CD4-positive, alpha-beta T cell (primary cell): ENCODE measurements at places on chromosomes 13 and 19.

DNA sequence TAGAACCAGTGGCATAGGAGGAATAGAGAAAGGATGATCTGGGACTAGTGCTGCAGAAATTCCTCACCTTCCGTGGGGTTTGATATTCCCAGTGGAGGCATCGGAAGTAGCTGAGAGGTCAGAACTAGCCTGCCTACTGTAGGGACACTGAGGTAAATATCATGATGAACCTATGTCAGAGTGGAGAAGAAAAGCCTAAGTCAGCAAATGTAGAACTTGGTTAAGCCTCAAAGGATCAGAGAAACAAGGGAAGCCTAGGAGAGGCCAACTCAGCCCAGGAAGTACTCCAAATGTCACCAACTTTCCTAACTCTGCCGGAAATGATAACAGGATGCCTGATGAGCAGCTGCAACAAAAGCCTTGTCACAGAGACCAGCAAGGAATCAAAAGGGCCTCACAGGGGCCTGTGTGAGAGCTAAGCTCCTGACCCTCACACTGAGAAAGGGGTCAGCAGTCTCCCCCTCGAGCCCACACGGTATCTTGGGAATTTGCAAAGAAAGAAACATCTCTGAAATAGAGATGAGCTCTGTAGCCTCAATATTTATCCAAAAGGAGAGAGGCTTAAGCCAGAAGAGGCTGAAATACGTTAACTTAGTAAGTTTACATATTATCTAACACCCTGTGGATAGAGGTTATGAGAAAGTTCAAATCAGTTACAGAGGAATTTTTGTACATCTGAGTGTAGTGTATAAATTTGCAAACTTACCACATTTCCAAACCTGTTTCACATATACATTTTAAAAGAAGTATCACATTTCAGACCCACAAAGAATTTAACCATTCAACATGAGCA lies 1064.3 kb downstream of the DIAPH3 start:
- DNase-seq = no peak

DNA sequence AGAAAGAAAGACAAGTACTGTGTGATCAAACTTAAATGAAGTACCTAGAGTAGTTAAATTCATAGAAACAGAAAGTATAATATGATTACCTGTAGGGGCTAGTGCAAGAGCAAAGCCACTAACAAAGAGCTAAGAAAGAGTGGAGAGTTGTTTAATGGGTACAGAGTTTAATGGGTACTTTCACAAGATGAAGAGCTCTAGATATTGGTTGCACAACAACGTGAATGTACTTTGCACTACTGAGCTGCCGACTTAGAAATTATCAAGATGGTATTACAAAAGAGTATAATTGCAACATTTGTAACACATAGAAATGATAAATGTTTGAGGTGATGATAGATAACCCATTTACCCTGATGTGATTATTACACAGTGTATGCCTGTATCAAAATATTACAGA lies 140.3 kb upstream of the GPC6 start:
- DNase-seq = no peak

GRCh38 chr19:16043156-16043757 lies 33.0 kb upstream of the TPM4 start:
- DNase-seq = no peak

- no peak for DNase-seq
Measured at GRCh38 chr13:45191874-45192273, 9.0 kb downstream of the KCTD4 start.

- no peak for DNase-seq
Measured at GRCh38 chr13:89695343-89696257, 1651.9 kb upstream of the MIR17HG start.
